Type B pancreatic cell (in vitro differentiated cells): ENCODE measurements at places on chromosomes 4 and X.

GRCh38 chrX:71669492-71669891 lies 2.1 kb downstream of the LOC101059915 start:
- DNase-seq, result no peak

DNA sequence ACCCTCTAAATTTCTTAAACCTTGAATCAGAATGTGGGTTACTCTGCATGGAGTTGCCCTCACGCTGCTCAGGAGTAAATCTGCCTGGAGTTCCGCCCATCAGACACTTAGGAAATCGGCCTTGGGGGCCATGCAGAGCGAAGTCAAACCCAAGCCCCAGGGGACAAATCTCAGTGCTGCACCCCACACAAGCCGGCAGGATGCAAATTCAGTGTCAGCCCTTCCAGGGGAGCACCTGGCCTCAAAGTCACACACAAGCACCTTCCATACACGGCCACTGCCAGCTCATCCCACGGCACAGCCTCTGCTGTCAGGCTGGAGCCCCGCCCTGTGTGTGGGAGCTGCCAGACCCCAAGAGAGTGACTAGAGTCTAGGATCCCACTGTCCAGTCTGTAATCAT lies 27.4 kb downstream of the RNF212 start:
- DNase-seq, result no peak

GRCh38 chr4:42736527-42737195 lies 79.8 kb upstream of the ATP8A1 start:
- no peak for DNase-seq

- no peak for DNase-seq
These were observed 623.8 kb upstream of the DIPK2B start for GRCh38 chrX:45824471-45824870.

- no peak for DNase-seq
These were observed 300.5 kb upstream of the LCORL start for GRCh38 chr4:18321956-18322530.

GRCh38 chrX:122771933-122772332 lies 412.1 kb upstream of the GRIA3 start:
- no peak for DNase-seq

DNA sequence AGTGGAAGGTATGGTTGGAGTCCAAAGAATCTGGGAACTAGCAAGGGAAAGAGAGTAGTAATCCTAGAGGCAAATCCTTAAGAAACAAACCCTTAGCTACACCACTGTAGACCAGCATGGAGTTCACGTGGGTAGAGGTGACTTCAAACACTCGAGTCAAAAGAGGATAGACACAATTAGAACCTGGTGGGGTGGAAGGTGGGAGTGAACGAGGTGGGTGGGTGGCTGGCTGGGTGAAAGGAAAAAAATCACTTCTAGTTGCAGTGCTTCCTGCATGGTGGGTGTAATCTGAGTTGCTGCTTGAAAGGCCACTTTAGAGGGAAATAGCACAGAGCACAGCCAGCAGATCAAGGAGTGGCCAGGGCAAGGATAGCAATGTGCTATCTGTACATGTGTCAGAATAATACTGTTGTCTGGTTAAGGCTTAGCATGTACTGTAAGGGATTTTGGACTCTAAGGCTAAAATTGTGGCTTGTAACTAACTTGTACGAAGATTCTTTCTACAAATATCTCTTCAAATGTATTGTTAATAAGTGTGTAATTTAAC lies 356.2 kb downstream of the GRIA2 start:
- no peak for DNase-seq

DNA sequence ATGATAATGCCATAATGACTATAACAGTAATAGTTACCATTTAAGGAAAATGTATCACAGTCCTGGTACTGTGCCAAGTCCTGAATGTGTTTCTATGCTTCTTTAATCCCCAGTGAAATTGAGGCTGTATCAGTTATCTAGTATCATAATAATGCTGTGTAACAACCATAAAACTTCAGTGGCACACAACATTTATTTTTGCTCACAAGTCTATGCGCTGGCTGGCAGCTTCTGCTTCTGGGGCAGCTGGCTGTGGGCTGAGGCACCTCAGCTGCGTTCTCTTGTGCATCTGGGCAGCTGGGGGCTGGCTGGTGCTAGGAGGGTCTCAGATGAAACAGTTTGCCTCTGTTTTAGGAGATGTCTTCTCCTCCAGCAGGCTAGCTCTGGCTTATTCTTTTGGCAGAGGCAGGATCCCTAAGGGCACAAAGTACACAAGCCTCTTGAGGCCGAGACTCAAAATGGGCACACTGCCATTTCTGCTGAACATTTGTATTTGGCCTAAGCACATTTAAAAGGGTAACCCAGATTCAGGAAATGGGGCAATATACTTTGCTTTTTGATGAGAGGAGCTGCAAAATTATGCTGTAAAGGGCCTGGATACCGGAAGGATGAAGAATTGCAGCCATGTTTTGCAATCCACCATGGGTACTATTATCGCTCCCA lies 62.6 kb upstream of the DHX15 start:
- no peak for DNase-seq

GRCh38 chr4:151165205-151166000 lies 66.0 kb downstream of the RPS3A start:
- DNase-seq, result no peak

DNA sequence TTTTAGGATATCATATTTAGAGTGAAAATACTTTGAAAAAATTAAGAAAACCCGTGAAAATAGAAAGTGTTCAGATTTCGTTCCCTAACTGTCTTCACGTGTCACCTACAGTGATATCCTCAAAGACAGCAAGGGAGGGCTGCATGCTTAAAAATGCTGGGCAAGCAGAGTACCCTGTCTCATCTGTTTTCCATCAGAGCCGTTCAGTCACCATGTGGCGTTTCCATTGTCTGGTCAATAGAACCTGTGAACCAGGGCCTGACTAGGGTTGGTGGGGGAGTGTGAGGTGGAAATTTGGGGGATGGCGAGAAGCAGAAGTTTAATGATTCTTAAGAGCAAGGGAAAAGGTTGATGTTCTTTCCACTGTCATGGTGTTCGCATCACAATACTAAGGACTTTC lies 173.9 kb downstream of the BMPR1B start:
- DNase-seq, result no peak

- DNase-seq, result no peak
These were observed 434.7 kb downstream of the PACRGL start for GRCh38 chr4:21134994-21135393.

DNA sequence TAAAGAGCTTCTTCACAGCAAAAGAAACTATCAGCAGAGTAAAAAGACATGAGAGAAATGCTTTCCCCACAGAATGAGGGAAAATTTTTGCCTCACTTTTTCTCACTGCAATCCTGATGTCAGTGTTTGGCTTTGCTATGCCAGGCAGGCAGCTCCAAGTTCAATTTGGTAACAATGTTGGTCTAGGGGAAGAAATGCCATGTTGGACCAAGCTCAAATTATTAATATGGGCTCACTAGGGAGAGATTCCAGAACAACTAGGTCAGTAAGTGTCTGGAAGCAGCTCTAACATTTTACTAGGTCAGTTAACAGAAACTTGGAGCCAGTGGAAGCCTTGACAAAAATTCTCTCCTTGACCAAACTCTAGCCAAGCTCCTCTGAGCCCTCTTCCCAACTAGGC lies 95.4 kb downstream of the NAF1 start:
- DNase-seq, result no peak

- DNase-seq, result no peak
These were observed 11.4 kb upstream of the SORCS2 start for GRCh38 chr4:7180938-7181337.

DNA sequence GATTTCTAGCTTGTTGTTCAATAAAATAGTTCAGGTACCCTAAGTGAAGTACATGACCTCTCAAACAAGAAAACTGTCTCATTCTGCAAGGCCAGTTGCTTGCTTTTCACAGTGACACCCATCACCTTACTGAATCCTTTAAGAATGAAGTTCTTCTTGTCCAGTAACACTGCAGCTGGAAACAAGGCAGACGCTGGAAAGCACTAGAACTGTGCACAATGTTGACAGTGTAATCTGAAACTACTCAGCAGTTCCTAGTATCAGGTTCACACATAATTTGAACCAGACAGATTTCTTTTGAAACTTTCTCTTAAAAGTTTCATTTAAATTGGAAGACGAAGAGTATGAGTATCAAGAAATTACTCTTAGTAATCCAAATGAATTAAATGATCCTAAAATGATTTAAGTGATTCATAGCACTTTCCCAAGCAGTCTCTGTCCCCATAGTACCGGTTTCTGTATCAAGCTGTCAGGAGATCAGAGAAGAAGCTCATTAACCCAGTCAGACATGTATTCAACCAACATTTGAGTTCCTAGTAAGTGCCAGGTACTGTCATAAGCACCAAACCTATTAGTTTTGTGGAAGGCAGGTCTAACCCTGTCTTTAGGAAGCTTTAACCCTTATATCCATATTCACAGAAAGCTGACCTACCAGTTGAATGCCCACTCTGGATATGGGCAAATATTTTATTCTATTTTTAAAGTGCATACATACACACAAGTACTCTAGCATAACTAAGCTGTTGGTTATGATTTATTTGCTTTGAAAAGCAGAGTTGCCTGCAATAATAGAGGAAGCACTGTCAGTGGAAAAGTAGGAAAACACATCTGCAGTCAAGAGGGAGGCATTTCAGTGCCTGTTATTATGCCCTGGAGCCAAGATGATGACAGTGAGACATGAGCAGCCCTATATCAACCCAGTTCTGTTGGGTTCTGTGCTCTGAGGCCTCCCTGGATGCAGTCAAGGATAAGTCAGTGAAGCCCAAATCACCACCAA lies 63.6 kb downstream of the PALLD start:
- DNase-seq, result no peak

DNA sequence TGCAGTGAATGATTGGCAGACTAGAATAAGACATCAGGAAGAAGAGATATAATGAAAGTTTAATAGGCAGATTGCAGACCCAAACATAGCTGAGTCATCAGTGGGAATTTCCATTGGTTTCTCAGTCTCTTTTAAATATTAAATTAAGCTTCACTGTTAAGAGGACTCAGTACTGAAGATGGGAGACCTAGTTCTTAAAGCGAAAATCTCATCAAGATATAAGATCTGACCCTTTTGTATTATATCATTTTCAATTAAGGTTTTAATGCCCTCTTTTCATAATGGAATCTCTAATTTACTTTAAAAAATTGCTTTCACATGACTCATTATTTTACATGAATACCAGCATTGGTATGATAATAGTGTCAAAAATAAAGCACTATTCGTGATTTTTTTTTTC lies 168.9 kb upstream of the ATOH1 start:
- DNase-seq, result no peak

DNA sequence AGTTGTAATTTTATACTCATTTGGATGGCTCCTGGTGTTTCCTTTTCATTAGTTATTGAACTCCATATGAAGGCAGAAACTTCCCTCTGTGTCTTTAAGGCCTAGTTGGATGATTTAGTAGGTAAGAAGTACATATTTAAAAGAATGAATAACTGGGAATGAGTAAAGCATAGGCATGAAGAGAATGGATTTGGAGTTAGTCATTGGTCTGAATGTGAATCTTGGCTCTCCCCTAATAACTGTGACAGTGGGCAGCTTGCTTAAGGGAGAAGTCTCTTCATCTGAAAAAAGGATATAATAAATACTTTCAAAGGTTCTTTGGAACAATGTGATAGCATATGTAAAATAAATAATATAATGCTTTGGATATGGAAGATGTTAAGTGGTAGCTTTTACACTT lies 13.2 kb downstream of the SNX25 start:
- no peak for DNase-seq

GRCh38 chr4:54103190-54103574 lies 3.2 kb downstream of the GSX2 start:
- no peak for DNase-seq

- no peak for DNase-seq
These were observed 37.7 kb upstream of the LRBA start for GRCh38 chr4:151052785-151053184.

- no peak for DNase-seq
These were observed 716.6 kb upstream of the INTU start for GRCh38 chr4:126916049-126916625.

- DNase-seq, result no peak
These were observed 123.2 kb upstream of the SCML1 start for GRCh38 chrX:17613979-17614588.

DNA sequence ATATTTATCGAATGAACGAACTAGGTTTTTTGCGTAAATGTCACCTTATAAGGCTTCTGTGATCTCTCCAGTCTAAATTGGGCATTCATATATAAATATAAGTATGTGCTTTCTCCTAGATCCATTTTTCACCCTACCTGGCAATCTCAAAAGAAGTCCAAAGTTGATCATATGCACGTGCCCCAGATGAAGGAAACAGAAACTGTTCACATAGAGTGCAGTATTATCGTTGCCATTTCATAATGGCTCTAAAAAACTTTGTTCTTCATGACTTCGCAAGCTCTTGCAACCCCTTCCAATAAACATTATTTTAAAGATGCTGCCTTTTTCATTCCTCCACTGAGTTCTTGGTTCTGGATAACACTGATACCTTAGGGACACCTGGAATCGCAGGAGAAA lies 708 bp downstream of the INTS12 start:
- no peak for DNase-seq

DNA sequence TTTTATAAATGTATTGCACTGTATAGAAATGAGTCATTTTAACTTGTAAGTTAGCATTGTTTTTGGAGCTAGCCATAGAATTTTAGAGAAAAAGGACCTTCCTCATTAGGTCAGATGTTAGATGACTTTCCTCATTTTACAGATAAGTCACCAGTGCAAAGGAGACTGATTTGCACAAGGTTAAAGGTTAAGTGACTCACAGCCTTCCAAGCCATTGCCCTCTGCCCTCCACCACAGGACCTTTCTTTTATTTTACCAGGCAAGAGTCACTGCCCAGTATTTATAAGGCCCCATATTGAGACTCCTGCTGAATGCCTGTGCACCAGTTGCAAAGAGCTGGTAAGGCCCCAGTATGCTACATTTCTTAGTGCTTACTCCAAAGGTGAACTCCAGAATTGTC lies 4.2 kb upstream of the ABCG2 start:
- no peak for DNase-seq

- no peak for DNase-seq
These were observed 17.9 kb upstream of the HPGD start for GRCh38 chr4:174540175-174540574.

DNA sequence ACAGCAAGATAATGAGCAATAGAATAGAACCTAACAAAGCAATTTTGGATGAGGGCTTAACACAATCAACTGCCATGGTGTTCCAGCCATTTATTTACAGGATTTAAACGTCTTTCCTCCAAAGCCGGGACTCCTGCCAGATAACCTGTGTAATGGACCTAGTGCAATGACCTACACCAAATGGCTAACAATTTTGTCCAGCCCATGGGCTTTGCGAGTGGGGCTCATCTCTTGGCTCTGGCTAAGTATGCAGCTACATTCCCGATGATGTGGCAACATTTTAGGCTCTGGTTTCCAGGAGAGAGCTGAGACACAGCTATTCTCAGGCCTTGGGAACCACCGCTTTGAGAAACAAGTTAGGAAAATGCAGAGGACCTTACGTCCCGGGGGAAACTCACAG lies 822.3 kb upstream of the FTHL17 start:
- DNase-seq, result no peak
